ENCODE measurements at places on chromosomes 1 and 21.
A peak's percentile ranks its signal among the peaks of the same experiment; 100 is the strongest.

- DNase-seq, result no peak
Observed at GRCh38 chr21:44090325-44090724, 16.9 kb upstream of the PWP2 start.

DNA sequence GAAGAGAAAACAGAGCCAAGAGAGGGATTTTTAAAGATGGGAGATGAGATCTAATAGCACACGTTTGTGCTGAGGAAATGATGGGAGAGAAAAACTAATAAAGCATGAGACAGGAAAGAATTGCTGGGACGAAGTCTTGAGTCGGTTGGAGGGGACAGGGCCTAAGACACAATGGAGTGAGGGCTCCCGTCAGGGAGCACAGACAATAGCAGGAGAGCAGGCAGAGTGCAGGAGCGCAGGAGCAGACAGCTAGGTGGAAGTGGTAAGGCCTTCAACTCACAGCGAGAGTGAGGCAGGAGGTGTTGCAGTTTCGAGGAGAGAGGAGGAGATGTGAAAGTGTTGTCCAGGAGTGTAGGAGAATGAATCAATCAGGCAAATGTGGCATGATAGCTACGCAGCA, 59.9 kb upstream of the SOX13 start:
- DNase-seq, result no peak

DNA sequence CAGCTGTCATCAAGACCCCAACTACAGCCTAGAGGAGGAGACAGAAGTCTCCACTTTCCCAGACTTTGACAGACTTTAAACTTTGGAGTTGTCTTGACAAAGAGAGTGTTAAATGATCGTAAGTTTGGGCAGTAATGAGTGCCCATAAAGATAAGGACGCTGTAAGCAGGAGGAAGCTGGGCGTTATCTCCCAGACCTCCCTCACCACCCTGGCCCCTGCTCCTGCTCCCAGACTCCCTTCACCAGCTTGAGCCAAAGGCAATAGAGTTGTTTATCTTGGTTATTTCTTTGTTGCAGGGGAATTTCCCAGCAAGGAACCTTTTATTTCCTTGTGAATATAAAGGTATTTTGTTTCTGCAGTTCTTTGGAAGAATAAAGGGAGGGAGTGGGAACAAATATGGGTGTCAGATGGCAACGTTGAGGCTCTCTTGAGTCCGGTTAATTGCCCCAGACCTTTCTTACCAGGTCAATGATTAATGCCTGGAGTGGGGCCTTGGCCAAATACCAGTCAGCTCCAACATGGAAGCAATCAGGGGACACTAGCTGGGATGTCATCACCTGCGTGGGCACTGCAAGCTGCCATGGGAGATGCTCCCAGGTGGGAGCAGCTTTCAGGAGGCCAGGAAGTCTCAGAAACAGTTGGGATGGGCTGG, 4.4 kb downstream of the PIGR start:
- no peak for DNase-seq

- DNase-seq, result no peak
Observed at GRCh38 chr1:27785781-27786455, 12.9 kb downstream of the STX12 start.

DNA sequence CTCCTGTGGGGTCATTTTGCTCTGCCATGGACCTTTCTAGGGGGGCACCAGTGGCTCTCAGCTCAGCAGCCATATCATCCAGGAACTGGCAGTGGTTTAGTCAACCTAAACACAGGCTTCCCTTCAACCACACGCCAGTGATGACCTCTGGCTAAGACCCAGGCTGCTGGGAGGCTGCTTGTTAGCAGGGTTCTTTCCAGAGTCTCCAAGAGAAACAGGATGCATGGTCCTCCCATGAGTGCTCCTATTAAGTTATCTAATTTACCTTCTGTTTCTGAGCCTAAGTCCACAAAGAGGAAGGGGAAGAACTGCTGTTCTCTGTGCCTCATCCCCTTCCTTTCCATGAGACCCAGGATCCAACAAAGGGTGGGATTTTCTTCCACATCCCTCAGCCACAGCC, 137.3 kb upstream of the PLXNA2 start:
- peak; percentile 11 for DNase-seq

- no peak for DNase-seq
Observed at GRCh38 chr1:182092336-182092735, 30.8 kb upstream of the ZNF648 start.

DNA sequence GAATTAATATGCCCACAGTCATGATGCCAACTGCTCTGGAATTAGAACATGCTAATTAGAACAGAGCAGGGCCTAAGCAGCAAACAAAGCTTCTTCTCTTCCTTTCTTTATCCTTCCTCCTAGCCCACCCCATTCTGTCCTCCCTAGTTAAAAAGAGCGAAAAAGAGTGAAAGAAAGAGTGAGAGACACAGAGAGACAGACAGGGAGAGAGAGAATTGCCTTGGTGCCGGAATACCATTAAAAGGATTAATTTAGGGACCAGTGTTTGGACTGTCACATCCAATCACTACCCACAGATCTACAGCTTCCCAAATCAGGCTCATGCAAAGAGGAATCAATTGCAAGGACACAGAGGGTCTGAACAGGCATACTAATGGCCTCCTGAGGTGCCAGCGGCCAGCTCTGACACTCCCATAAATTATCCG, 7.0 kb downstream of the ERI3 start:
- DNase-seq, result no peak

- DNase-seq, result no peak
Observed at GRCh38 chr1:147634645-147635044, 35.7 kb downstream of the ACP6 start.

GRCh38 chr1:66438501-66438900, 95.5 kb upstream of the SGIP1 start:
- DNase-seq, result no peak

DNA sequence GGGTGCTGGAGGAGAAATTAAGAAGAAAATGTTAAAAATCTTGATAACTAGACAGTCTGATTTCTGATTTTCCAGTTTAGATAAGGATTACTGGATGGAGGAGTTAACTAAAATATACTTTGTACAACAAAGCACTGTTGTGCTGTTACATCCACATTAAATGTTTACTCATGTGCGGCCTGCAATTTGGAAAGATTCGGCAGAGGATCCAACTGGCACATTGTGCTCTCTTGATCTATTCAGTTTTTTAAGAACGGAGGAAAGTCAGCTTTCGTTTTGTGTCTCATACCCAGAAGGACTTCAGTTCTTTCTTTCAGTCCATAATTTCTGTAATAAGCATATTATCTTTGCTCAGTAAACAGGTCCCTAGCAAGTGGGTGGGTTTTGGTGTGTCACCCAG, 52.5 kb downstream of the UCK2 start:
- no peak for DNase-seq

- no peak for DNase-seq
Observed at GRCh38 chr1:237043846-237044636, 2.1 kb downstream of the RYR2 start.

- DNase-seq, result no peak
Observed at GRCh38 chr1:17672226-17672625, 82.9 kb upstream of the ACTL8 start.

DNA sequence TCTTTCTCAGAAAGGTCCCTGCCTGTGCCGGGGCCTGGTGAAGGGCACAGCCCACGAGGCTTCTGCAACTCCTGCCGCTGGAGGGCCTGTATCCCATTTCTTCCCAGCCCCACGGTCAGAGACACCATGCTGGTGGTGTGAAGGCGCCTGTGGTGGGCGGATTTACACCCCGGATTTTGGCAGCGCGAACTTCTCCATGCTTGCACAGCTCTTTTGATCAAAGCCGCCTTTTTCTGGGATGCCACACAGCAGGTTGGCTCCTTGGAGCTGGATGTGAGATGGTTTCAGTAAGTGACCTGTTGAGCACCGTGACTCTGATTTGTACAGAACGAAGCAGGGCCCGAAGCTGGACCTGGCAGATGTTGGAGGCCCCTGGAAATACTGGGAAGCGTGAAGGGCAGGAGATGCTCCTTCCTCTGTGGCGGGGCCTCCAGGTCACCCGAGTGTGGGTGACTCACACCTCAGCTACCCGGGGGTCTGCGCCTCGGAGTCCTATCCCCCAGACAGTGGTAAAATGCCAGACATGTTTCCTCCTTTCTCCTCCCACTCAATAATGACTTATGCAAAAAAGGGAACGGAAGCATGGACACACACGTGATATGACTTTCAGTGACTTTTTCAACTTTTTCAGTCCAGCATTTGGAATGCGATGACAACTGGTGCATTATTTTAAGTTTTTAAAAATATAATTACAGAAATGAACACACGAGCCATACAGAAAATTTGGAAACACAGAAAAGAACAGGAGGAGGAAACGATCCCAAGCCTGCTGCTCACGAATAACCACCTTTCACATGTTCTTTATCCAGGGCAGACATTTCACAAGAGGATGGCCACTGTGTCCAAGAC, 9.0 kb downstream of the UMODL1 start:
- DNase-seq, result no peak

- DNase-seq, result peak; percentile 81
Observed at GRCh38 chr1:83998498-83999315, at the start of gene TTLL7. TSS of gene TTLL7 (minus strand) at chr1:83999132. CDS start at chr1:83952211, 46,921 bp downstream.

GRCh38 chr1:89698020-89698560, 65.2 kb downstream of the LRRC8C start:
- peak; percentile 5 for DNase-seq

DNA sequence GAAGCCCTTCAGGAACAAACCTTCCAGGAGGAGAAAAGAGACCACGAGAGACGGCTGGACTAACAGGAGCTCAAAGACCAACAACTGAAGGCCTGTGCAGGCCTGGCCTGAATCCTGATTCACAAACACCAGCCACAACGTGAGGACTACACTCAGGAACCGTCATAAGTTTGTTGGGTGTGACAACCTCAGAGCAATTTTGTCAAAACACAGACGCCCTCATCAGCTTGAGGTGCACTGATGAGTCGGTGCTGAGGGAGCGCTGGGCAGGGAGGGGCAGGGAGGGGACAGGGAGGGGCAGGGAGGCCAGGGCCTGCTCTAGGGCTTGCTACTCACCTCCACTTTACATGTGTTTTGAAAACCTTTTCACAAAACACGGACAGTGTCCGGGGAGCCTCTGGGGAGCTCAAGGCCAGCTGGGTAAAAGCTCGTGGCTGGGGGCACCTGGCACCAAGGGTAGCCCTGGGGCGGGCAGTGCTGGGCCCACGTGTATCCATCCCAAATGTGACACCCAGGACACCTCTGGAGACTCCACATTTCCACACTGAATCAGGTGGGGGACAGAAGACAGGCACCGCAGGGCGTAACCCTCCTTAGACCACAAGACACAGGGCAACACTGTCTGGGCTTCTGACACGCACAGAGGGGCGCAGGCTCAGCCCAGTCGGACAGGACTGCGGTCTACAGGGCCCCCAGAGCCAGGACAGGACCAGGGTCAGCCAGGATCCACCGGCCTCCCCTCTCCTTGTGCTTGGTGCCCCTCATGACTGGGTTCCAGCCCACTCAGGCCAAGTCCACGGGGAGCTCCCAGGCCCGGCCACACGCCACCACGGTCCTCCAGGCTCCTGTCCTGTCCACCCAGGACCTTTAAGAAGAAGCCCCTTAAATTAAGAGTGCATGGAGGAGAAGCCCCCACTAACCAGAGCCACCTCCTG, 16.5 kb downstream of the LSS start:
- DNase-seq, result no peak

DNA sequence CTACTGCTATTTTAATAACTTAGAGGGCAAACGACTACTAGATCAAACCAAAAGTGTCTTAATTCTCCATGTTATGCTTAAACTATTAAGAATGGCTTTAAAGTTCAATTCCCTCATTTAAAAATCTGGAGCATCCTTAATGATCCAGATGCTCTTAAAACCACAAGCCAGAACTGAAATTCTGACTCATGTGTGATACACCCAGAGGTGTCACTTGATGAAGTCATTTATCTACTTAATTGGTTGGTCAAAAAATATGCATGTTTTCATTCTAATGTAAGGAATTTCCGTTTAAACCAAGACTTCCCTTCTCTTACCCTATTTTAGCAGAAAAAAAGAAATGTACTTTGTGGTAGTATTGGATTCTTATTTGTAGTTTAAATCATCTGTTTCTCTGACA, 1261.2 kb upstream of the B3GALT2 start:
- DNase-seq, result no peak

GRCh38 chr21:33373451-33373850, 29.8 kb upstream of the IFNGR2 start:
- DNase-seq, result peak; percentile 53

DNA sequence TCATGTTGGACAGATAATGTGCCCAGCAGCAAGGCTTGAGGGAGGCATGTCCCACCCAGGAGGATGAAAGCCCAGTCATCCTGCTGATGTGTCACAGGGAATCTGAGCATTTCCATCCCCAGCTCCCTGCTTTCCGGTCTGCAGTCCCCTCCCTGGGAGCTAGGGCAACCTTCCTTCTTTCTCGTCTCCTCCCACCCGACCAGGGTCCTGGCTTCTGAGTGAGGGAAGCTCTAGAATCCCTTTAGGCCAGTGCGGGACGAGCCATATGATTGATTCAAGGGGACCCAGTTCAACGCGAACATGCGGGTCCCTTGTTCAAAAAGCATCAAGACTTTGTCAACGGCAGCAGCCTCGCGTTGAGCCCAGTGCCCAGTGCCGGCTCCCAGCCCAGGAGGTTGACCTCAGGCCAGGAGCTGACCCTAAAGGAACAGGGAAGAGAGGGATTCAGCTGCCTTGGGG, 96.7 kb upstream of the TMPRSS2 start:
- no peak for DNase-seq

DNA sequence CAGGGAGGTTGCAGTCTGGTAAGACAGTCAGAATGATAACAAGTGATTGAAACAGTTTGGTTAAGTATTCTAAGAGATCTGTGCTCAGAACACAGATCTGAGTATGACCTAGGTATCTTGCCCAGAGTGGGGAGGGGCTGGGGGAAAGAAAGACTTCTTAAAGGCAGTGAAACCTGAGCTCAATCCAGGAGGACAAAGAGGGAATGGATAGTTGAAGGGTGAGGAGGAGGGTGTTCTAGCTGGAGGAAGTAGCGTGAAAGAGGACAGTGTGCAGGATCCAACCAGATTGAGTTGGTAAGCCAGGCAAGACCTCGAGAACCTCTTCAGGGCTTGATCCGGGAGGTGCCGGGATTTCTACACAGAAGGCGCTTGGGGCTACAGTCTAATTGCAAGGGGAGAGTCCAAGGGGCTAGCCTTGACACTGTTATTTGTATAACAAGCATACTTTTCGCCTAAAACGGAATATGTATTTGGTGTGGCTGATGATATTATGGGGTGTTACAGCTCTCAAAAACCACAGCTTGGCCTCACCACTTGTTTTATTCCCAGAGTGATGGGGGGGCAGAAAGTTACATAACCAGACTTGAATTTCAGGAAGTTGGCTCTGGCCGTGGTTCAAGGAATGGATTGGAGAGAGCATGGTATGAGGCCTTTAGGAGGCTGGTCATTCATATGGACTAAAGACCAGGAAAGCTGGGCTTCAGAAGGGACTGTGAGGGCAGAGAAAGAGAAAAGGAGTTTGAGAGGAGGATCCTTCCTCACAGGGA, 19.1 kb downstream of the RCSD1 start:
- DNase-seq, result no peak

- no peak for DNase-seq
Observed at GRCh38 chr1:9069326-9070100, at the start of gene SLC2A5. TSS of gene SLC2A5 (minus strand) at chr1:9069635. CDS start at chr1:9069536, 99 bp downstream.
